Activated CD4-positive, CD25-positive, alpha-beta regulatory T cell (primary cell): ENCODE measurements at places on chromosomes 5 and 9.

- no peak for DNase-seq
Observed at GRCh38 chr5:95471942-95472341, 80.8 kb downstream of the FAM81B start.

DNA sequence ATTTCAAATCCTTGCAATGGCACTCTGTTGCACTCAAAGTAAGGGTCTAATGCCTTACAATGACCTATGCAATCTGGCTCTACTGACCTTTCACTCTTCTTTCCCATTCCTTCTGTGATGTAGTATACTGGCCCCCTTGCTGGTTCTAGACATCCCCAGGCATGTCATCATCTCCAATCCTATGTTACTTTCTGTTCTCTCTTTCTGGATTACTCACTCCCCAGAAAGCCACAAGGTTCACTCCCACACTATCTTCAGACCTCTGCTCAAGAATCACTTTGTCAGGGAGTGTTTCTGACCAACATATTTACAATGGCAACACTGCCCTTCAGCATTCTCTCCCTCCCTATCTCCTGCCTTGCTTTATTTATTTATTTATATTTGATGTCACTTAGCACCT lies 802.2 kb upstream of the WWC1 start:
- no peak for DNase-seq

DNA sequence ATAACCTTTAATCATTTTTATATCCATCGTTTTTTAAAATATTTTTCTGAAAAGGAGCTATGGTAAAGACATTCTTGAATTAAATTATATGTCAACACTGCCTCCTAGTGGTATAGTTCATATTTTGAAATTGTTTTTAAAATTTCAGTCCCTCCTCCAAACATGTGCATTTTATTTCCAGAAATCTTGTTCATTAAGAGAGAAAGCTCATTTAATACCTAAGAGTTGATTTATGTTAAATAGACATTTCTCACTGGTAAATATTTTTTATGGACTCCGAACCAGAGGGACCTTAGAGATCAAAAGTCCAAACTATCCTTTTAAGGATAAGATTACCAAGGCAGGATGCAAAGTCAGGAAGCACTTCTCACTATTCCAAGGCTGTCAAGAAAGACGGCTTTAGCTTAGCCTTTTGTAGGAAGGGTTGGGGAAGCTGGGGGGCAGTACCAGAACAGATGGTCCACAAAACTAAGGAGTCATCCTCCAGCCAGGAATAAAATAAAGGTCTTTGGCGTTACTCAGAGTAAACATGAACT lies 21.6 kb downstream of the BHMT start:
- DNase-seq = no peak

DNA sequence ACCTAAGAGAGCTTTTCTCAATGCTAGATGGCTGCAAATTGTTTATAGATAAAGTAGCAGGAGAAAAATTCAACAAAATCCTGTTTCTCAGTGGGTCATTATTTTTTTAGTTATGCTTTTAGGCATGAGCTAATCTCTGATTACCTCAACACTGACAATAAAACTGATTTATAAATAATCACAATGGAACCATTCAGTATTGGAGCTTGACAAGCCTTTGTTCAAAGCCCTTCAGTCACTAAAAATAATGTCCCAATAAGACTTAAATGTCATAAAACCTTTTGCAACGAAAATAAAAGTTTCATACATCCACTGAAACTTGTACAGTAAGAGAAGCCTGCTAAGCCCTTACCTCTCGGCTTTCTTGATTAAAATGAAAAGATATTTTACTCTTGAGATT lies 27.2 kb downstream of the PTPDC1 start:
- no peak for DNase-seq

DNA sequence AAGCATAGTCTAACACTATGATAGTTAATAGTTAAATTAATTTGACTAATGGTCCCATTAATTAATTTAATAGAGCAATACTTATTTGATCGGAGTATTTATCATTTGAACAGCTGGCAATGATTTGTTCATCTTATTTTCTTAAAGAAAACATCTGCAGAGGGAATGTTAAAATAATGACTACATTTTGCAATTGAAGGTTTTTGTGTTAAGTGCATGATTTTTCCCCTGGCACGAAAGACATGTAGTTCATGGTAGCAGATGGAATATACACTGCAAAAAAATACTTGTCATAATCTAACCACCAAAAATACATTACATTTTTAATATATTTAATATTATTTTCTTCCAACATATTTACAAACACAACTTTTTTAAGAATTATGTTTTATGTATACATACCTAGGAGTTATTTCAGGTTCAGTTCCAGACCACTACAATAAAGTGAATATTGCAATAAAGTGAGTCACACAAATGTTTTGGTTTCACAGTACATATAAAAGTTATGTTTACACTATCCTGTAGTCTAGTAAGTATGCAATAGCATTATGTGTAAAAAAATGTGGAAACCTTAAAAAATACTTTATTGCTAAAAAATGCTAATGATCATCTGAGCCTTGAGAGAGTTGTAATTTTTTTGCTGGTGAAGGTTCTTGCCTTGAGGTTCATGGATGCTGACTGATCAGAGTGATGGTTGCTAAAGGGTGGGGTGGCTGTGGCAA lies 292.6 kb upstream of the DAB2 start:
- no peak for DNase-seq

GRCh38 chr5:115584501-115584900 lies 17.8 kb downstream of the TICAM2 start:
- no peak for DNase-seq

DNA sequence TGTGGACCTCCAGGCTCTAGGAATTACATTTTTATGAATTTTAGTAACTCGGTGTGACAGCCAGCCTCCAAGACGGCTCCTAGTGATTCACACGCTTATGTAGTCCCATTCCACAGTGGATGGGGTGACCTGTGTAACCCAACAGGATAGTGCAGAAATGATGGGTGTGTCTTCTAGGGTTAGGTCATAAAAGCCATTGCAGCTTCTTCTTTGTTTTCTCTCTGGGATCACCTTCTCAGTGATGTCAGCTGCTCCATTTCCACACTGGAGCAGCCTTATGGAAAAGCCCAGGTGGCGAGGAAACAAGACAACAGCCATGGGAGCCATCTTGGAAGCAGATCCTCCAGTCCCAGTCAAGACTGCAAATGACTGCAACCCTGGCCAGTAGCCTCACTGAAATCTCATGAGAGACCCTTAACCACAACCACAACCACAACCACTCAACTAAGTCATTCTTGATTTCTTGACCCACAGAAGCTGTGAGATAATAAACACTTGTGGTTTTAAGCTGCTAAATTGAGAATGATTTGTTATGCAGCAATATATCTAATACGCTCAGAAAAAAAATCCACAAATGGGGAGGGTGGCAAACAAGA lies 5.1 kb upstream of the GNPDA1 start:
- DNase-seq = no peak

- DNase-seq = no peak
Observed at GRCh38 chr5:152427721-152428120, 22.6 kb upstream of the NMUR2 start.

GRCh38 chr5:122385286-122385685 lies 73.2 kb downstream of the SNCAIP start:
- no peak for DNase-seq

GRCh38 chr5:150511578-150512367 lies 3.8 kb downstream of the NDST1 start:
- no peak for DNase-seq

DNA sequence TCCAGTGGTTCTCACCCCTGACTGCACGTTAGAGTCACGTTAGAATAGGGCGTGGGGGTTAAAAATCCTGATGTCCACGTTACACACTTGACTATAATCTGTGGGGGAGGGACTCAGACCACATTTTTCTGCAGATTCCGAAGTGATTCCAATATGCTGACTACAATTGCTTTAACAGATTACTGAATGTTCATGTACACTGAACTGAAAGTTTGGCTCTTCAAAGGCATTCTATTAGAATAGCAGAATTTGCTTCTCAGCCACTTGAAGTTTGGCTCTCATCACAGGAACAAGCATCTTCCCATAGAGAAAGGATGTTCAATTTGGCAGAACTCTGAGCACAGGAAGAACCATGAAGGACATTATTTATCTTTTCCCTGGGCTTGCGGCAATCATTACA lies 84.5 kb downstream of the HAPLN1 start:
- DNase-seq = no peak

DNA sequence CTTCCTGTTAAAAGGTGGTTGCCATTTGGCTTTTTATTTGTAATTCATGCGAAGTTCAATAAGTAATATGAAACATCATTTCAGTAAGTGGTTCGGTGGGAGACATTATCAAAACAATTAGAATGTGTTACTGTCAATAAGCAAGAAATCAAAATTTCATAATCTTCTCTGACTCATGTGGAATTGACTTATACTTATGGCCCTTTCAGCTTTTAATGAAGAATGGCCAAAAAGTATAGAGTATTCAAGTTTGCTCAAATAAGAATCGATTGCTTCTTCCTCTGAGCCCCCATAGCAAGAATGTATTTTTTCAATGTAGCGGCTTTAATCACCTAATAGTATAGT lies 174.5 kb downstream of the AOPEP start:
- no peak for DNase-seq

DNA sequence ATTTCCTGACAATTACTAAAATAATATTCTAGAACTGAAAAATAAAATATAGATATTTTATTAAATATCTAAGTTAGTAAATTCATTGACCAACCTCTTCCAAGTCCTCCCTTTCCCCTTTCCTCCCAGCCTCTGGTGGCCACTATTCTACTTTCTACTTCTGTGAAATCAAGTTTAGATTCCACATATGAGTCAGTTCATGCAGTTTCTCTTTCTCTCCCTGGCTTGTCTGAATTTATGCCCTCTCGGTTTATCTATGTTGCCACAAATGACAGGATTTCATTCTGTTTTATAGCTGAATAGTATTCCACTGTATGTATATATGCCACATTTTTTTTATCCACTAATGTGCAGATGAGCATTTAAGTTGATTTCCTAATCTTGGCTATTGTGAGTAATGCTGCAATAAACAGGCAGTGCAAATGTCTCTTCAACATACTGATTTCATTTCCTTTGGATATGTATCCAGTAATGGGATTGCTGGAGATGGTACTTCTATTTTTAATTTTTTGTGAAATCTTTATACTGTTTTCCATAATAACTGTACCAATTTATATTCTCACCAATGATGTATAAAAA lies 52.3 kb downstream of the WDR36 start:
- no peak for DNase-seq

GRCh38 chr5:169971780-169972179 lies 8.5 kb downstream of the INSYN2B start:
- no peak for DNase-seq

DNA sequence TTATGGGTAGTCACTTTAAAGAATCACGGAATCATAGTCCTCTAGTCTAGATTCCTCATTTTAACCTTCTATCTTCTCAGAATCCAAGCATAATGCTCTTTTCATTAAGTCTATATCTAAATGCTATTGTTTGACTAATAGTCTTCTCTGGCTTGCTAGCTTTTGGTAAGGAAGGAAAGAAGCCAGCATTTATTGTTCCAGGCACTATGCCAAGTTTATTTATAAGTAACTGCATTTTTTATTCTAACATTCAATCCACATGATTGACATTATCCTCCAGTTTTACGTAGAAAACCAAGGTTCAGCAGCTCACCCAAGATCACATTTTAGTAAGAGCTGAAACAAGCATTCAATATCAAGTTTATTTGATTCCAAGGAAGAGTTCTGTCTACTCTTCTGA lies 254.2 kb downstream of the SAXO1 start:
- no peak for DNase-seq

- no peak for DNase-seq
Observed at GRCh38 chr9:97808972-97809371, 44.1 kb upstream of the FOXE1 start.

GRCh38 chr5:66012271-66012670 lies 85.9 kb downstream of the ERBIN start:
- no peak for DNase-seq

DNA sequence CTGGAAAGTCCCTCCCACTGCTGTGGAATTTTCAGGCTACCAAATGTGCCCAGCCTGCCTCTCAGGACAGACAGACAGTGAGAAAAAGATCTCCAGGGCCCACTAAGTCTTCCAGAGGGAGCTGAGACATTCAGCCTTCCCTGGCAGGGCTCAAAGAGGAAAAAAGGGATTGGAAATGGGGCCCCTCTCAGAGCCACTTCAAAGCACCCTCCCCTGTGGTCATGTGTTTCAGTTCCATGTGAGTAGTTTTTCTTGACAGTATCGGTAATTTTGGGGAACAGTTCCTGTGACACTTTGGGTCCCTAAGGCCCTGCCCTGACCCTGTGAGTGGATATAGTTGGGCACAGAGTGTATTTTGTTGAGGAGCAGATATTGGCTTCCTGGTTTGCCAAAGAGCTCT lies 25.0 kb downstream of the LARP1 start:
- DNase-seq = no peak

DNA sequence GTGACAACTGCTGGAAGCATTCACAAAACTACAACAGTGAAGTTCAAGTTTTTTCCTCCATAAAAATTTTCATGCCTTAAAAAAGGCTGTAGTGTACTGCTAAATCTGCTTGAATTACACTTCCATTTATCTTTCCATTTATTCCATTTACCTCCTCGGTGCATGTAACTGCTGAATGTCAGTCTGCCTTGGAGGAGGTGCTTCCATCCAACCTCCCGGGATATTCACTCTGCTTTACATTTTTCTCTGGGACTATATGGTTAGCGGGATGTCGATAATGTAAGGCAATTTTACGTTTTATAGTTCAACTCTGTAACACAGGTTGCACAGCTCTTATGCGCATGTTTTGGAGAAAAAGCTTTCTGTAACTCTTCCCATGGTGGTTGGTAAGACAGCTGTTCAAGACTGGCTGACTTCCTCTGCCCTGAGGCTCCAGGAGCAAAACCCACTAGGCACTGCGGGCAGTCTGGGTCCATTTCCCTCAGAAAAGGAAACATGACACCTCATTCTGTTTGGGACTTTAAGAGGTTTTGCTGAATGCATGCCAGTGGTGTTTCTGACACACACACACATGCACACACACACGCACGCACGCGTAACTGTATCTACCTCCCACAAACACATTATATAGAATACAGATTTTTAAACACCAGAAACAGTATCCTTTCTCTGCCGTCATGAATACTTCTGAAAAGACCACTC lies 66.1 kb downstream of the SPTLC1 start:
- DNase-seq = no peak

DNA sequence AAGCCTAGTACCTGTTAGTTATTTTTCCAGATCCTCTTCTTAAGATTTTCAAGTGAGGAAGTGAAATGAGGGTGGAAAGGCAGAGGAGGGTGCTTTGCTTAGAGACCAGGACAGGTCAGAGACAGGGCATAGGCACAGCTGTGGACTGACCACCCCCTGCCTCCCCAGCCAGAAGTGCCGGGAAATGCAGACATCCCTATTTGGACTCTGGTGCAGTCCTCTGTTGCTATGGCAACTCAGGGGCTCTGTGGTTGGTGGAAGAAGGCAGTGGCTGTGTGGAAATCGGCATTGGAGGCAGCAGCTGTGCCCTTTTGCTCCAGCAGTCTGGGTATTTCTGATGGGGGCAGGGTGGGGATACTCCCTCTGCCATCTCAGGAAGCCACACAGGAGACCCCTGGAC lies 43.3 kb upstream of the NDFIP1 start:
- DNase-seq = no peak
